ENCODE measurements at places on chromosomes 11 and 22.

GRCh38 chr22:23530766-23531282, 49.3 kb downstream of the IGLL1 start:
- DNase-seq = no peak

- DNase-seq = no peak
Measured at GRCh38 chr11:72316984-72317383, 73.0 kb upstream of the PHOX2A start.

GRCh38 chr22:41828516-41828915, 4.4 kb upstream of the SREBF2 start:
- no peak for DNase-seq

DNA sequence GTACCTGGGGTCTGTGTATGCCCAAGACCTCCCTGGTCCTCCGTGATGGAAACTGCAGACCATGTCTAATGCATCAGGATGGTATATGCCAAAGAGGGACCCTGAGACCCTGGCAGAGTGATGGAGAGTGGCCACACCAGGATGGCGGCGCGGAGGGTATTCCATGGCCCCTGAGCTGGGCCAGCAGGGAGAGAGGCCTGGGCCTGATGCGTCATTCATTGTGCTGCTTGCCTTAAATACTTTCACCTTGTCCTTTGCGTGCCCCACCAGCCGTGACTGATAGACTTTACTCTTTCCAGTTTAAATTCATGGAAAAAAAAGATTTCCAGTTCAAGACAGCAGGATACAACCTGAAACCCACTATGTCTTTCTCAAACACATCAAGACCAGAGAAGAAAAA, 5.6 kb upstream of the NDUFV1 start:
- DNase-seq = no peak

GRCh38 chr11:111798279-111798678, 32.1 kb upstream of the PPP2R1B start:
- no peak for DNase-seq

GRCh38 chr11:1868056-1868635, 15.3 kb downstream of the LSP1 start:
- DNase-seq = no peak

- DNase-seq = peak; percentile 40
Measured at GRCh38 chr11:14029971-14030920, 67.7 kb downstream of the SPON1 start.

DNA sequence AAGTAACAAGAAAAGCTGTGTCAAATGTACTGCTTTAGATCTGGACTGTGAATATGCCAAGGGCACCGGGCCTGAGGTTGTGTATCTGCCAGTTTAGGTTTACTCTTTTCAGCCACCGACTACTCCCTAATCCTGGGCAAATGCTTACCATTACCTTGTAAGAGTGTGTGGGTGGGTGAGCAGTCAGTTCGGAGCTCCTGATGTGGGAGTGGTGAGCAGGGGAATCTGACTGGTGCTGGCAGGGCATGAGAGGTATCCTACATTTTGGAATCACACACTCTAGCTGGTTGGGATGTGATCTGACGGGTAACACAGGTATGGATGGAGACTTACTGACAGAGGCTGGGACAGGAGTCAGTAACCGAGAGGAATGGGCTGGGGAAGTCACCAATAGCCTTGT, 2.6 kb upstream of the FAM180B start:
- no peak for DNase-seq

- DNase-seq = no peak
Measured at GRCh38 chr22:49228431-49229037, 599.1 kb downstream of the BRD1 start.

- no peak for DNase-seq
Measured at GRCh38 chr11:92859156-92859690, 110.2 kb upstream of the MTNR1B start.

GRCh38 chr11:129974237-129974636, 28.4 kb downstream of the PRDM10 start:
- no peak for DNase-seq

GRCh38 chr11:59822989-59823566, 12.5 kb upstream of the MRPL16 start:
- DNase-seq = peak; percentile 10

DNA sequence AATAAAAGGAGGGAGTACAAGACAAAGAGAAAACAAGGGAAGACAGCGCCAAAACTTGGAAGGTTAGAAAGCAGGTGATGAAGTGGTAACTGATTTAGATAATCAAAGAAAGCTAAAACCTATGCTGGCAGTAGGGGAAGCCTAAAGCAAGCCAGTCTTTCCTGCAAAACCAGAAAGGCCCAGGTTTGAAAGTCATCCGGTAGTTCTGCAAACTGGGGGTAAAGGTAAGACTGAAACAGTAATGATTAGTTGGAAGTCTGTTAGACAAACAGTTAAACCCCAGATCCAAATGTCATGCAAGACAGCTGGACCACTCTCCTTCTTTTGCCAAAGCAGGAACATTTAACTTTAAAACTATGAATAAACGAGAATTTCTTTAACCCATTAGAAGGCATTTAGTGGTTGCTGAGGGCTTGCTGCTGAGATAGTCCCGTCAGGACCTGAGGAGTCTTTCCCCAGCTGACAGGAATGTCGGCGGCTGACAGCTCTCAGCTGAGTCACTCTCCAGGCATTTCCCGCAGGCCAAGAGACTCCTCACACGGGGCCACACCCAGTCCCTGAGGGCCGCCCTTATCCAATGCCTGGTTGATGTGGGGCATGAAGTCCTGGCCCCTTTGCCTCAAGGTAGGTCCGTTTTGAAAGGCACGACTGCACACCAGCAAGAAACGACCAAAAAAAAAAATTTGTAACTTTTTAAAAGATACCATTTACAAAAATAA, 36.3 kb upstream of the CFAP300 start:
- DNase-seq = peak; percentile 38

GRCh38 chr11:121590772-121591404, 138.1 kb upstream of the SORL1-AS1 start:
- DNase-seq = no peak

- no peak for DNase-seq
Measured at GRCh38 chr22:44033694-44034093, 9.6 kb downstream of the PARVB start.

DNA sequence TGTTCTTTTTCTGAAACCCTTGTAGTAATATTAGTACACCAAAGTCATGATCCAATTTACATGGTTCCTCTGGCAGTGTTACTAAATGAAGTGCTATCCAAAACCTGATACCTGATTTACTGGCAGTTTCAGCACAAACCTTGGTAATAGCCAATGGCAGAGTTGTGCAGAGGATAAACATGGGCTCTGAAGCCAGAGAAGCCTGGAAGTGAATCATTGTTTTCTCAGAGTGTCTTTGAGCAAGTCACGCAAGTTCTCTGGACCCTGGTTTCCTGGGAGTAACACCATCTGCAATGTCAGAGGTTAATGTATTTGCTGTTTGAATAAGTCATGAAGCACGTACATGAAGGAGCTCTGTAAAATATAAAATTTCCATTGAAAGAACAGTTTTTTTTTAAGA, 222.3 kb upstream of the NARS2 start:
- DNase-seq = peak; percentile 44

- DNase-seq = no peak
Measured at GRCh38 chr11:77884186-77884828, 63.4 kb downstream of the AAMDC start.

DNA sequence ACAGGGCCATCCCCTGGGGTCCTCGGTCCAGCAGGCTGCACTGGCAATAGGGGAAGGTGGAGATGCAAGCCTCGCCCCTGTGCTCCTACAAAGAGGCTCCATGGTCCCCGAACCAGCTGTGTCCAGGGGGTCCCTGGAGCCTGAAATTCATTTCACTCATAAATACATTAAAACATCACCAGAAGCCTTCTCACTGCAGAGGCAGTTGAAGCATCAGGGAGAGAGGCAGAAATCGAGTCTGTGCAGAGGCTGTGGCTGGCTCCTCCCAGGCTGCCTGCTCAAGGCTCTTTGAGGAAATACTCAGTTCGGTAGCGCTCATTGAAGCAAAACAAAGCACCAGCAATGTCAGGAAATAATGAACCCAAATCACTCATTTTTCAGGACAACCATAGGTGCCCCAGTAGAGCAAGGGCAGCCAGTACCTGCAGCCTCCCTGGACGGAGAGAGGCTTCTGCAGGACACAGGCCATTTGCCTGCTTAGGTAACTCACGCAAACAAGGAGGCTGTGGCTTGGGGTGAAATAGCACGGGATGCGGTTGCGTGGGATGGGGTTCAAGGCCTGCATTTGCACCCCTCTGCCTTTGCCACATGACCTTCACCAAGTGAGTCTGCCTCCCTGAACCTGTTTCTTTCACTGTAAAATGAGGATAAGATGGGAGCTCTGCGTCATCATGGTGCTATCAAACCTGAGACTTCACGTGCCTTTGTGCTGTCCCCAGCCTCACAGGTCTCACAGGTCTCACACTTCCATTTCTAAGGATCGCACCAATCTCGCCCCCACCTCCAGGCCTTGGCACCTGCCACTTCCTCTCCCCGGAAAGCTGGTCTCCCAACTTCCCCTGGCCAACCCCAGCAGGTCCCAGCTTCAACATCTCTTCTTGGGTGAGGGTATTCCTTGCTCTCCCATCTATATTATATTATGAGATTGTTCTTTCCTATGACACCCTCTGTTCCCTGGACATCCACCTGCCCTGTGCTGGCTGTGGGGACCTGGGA, 84.3 kb upstream of the SHISAL1 start:
- DNase-seq = no peak

DNA sequence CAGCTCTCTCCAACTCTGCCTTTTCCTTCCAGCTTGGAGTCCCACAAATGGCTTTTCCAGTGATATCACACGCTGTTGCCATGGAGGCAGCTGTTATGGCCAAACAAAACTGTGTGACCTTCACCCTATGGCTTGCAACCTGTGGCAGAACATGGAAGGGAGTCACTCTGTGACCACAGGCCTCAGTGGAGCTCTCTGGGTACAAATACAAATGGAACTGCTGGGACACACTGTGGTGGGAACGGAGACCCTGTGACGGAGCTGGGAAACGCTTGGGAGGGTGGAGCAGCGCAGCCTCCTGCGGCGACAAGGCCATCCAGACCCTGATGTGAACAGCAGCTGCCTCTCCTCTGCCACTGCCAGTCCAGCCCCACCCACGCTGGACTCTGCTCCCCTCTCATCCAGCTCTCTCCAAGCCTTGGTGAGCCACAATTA, 162.5 kb downstream of the ETS1 start:
- no peak for DNase-seq

- no peak for DNase-seq
Measured at GRCh38 chr11:70883973-70884623, 368.3 kb downstream of the SHANK2 start.

- DNase-seq = no peak
Measured at GRCh38 chr11:58647866-58648265, 25.4 kb downstream of the CNTF start.

GRCh38 chr11:10358696-10359095, 53.8 kb downstream of the ADM start:
- DNase-seq = no peak

GRCh38 chr11:11626128-11626527, 4.3 kb upstream of the GALNT18 start:
- DNase-seq = no peak

DNA sequence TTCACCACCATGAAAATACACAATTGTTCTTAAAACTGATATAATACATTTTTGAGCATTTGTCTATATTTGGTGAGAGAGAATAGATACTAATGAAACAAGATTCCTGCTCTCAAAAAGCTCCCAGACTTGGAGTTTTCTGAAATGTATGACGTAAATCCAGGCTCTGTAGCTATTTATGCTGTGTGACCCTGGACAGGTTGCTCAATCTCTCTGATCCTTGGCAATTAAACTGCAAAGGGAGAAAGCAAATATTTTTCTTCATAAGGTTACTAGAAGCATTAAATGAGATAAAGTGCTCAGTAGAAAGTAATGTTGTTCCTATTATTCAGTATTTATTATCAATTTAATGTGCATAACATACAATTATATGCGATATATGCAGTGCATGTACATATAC, 42.5 kb downstream of the SVIP start:
- DNase-seq = no peak

- no peak for DNase-seq
Measured at GRCh38 chr11:54985731-54986130, 276.2 kb upstream of the TRIM48 start.

- DNase-seq = peak; percentile 41
Measured at GRCh38 chr11:13169709-13170108, 107.9 kb upstream of the BMAL1 start.

DNA sequence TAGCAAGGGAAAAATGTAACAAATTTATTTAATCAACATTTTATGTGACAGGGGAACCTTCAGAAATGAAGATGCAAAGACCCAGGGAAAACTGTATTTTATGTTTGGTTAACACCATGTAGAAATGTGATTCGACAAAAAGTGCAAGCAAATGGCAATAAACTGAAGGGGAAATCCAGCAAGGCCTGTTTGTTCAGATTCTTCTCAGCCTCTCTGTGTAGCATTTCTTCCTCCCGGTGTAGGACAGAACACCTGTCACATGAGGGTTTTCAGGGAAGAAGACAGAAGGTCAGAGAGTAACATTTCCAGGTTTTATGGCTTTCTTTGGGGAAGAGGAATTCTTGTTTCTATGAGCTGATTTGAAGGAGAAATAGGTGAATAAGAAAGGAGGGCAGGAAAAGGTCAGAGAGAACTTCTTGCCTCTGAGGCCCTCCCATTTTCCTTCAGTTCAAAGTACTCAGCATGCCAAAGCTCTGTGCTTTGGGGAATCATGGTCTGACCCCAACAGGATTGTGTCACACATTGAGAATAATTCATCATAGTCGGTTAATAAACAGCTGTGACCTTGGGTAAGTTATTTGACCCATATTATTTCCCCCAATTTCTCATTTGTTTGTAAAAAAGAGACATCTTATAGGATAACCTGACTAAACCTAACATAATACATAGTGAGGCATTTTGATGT, 45.5 kb upstream of the ME3 start:
- DNase-seq = no peak

DNA sequence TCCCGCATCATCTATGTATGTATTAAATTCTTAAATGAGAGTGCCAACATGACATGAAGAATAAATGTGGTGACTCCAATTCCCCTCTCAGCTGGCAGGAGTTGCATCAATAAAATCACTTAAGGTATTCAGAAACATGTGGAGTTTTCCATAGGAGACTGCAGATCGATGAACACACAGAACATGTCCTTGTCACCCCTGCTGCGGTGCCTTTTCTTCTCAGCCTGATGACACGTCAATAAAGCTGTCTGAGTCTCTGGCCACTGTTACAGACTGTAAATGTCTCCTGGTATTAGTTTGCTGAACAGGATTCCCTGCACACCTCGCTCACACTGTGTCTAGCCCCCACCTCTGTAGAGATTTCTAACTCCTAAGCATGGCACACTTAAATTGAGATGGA, 460.5 kb downstream of the LRRC4C start:
- no peak for DNase-seq

- no peak for DNase-seq
Measured at GRCh38 chr22:44391015-44391414, 78.3 kb upstream of the SHISAL1 start.

- no peak for DNase-seq
Measured at GRCh38 chr22:30244066-30244465, 2.5 kb downstream of the LIF start.

GRCh38 chr22:45172881-45173585, 9.3 kb downstream of the NUP50 start:
- DNase-seq = no peak

DNA sequence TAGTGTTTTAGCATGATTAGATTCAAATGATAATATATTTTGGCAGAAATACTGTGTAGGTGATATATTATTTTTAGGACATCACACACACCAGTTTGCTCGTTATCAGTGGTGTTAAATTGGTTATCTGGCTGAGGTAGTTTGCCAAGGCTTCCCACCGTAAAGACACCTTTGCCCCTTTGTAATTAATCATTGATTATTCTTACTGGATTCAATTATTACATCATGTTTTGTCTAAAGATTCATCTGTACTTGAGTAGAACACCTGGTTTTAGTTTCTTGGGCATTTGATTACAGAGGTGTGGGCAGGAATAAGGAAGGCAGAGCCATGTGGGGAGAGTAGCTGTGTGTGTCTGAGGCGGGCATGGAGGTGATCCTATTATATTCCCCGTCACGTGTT, 39.5 kb upstream of the ST14 start:
- no peak for DNase-seq
